ENCODE measurements at places on chromosomes 12 and 14.

- DNase-seq: no peak
Measured at GRCh38 chr12:57874166-57875108, 27.9 kb upstream of the CTDSP2 start.

GRCh38 chr14:74616507-74616906 lies 4.5 kb upstream of the LTBP2 start:
- peak; percentile 88 for DNase-seq

DNA sequence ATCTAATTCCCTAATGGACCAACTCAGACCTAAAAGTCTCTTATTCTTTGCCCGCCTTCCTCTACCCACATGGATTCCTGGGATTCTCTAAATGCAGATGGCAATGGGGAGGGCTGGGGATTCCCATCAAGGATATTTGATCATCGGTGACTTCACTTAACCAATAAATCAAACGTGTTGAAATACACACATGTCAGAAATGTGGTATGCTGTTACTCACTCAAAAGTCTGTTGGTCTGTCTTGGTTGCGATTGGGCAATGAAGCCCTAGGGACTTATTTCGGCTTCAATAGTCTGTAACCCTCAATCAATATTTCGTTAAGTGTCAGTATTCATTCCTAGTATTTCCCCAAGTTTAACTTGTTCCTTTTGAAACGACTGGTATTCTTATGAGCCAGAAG lies 117.2 kb upstream of the DIO3 start:
- DNase-seq: peak; percentile 87

DNA sequence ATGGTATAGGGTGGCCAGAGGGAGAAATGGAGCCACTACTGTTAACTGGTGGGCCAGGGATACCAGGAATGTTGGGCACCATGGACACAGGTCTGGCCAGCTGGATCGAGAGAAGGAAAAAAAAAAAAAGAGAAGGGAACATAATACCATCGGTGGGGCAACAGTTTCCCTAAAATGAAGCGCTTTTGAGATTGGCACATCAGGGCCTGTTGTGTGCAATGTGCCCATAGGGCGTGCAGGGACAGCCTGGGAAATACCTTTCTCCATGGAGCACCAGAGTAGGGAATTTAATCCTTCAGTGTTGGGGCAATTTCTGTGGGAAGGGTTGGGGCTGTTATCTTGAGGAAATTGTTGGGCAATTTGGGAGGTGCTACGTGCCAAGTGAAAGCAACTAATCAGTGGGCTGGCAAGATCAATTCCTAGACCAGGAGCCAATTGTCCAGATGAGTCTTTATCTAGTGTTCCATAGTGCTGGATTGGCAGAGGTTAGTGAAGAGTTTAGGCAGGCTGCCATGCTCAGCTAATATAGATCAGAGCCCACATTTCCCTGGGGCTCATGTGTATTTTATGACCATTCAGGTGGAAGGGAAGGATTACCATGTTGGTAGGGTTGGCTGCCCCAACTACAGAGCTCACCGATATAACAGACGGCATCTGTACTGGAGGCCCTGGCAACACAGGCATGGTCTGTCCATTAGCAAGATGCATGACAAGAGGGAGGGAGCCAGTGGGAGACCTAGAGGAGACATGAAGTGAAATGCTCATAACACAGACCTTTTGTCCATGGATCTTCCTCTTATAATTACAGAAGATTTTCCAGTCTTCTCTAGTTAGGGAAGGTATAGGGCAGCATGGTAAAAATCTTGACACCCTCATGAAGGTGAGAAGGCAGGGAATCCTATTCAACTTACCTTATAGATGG lies 25.5 kb upstream of the NPFF start:
- DNase-seq: no peak

DNA sequence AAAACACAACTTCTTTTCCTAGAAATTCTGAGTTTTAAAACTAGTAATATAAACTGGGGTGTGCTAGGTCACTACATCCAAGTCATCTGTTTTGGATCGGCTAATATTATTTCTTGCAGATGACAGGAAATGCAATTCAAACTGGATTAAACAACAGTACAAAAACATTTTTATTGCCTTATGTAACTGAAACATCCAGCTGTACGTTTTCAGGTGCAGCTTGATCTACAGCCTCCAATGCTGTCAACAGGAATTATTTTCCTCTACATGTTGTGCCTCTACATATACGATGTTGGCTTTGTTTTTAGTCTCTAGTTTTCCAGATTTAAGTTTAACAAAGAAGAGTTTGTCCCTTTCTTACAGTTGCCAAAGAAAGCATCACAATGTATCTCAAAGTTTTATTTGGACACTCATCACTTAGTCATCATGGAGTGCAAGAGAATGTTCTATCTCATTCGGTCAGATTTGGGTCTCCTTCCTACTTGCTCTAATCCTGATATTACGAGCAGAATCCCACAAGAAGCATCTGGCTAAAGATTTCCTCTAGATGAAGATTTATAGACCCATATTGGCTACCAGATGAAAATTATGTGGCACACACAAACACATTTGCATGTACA lies 326.7 kb downstream of the SLC6A15 start:
- peak; percentile 32 for DNase-seq

GRCh38 chr14:50225067-50225973 lies 6.1 kb downstream of the SOS2 start:
- DNase-seq: peak; percentile 93

DNA sequence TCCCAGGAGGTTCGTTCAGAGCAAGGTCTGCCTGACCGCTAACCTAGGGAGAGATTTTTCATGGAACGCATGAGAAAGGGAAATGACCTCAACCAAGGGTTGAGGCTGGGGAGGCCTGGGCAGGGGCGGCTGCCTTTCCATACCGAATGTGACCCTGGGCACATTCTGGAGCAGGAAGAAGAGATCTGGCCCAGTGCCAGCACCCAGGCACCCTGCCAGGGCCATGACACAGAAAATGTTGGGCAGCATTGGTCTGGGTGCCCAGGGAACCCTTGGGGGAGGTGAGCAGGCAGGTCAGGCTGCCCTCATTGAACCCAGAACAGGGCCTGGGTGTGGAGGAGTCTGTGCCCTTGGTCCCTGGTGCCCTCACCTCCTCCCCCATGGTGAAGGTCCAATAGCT lies 106.8 kb downstream of the CALM1 start:
- no peak for DNase-seq

- DNase-seq: no peak
Measured at GRCh38 chr12:20370014-20370386, 1.7 kb downstream of the PDE3A start.

GRCh38 chr12:9378430-9378835 lies 170.2 kb upstream of the PZP start:
- DNase-seq: no peak

DNA sequence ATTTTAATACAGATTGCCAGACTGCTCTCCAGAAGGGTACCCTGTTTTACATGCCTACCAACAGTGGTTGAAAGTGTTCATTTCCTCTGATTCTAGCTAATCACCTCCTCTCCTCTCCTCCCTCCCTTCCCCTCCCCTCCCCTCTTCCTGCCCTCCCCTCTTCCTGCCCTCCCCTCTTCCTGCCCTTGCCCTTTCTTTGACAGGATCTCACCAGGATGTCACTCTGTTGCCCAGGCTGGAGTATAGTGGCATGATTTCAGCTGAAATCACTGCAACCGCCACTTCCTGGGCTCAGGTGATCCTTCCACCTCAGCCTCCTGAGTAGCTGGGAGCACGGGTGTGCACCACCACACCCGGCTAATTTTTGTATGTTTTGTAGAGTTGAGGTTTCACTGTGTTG lies 24.7 kb downstream of the APAF1 start:
- no peak for DNase-seq

- peak; percentile 16 for DNase-seq
Measured at GRCh38 chr12:122308811-122309210, 42.5 kb upstream of the VPS33A start.

GRCh38 chr12:5391653-5392052 lies 40.3 kb upstream of the NTF3 start:
- peak; percentile 55 for DNase-seq

GRCh38 chr14:55699131-55700057 lies 119.4 kb downstream of the KTN1 start:
- DNase-seq: peak; percentile 63

DNA sequence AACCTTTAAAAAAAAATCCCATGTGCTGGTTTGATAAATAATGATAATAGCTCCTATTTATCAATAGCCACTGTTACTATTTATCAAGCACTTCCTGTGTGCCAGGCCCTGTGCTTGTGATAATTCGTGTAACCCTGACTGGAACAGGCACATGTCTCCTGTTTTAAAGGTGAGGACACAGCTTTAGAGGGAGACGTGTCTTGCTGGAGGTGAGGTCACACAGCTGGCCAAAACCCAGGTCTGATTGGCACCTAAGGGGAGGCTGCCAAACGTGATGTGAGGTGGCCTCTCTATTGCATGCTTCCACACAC lies 156.6 kb downstream of the VRK1 start:
- DNase-seq: no peak

DNA sequence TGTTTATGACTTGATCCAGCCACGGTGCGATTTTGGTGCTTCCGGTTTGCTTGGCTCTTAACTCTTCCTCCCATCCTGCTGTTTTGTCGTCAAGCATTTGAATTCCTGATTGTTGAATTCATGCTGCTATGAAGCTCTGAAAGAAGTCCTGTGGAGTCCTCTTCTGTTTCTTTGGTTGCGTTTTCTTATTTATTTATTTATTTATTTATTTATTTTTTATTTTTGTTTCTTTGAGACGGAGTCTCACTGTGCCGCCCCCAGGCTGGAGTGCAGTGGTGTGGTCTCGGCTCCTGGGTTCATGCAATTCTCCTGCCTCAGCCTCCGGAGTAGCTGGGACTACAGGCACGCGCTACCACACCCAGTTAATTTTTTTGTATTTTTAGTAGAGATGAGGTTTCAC lies 3.0 kb upstream of the MTA1 start:
- no peak for DNase-seq

DNA sequence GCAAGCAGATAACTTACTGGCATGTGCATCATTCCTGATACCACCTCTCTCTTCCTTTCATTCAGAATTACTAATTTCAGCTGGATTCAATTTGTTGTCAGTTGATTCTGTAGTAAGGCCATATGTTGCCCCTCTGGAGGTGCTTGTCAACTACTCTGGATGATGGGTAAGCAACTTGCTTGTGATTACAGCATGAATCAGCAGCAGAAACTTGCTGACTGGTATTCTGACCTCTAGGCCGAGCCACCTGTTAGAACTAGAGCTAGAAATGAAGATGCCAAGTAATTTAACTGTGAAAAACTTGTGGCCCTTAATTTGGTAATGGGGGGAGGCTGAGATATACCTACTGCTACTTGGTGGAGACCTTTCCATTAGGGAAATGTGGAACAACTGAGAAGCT lies 5.1 kb downstream of the RNF10 start:
- DNase-seq: peak; percentile 29

- no peak for DNase-seq
Measured at GRCh38 chr14:21923820-21924219, 250.2 kb upstream of the OR4E1 start.

- no peak for DNase-seq
Measured at GRCh38 chr12:104873374-104873773, 84.7 kb downstream of the SLC41A2 start.

DNA sequence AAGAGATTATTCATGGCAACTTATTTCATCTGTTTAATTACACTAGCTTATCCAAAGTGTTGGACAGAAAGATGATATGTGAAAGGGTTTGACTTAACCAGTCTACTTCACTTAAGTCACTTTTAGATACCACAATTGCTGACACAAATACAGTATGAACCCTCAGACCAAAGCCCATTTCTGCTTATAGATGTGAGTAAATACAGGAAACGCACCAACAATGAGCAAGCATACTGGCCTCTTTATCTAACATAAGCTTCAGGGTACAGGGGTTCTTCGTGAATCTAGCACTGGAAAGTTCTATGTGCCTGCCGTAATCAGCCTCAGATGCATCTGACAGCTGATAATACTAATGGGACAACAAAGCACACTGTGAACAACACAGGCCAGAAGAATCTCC lies 209.6 kb downstream of the MED13L start:
- no peak for DNase-seq

- peak; percentile 13 for DNase-seq
Measured at GRCh38 chr12:24378548-24379407, 429.3 kb upstream of the SOX5 start.

DNA sequence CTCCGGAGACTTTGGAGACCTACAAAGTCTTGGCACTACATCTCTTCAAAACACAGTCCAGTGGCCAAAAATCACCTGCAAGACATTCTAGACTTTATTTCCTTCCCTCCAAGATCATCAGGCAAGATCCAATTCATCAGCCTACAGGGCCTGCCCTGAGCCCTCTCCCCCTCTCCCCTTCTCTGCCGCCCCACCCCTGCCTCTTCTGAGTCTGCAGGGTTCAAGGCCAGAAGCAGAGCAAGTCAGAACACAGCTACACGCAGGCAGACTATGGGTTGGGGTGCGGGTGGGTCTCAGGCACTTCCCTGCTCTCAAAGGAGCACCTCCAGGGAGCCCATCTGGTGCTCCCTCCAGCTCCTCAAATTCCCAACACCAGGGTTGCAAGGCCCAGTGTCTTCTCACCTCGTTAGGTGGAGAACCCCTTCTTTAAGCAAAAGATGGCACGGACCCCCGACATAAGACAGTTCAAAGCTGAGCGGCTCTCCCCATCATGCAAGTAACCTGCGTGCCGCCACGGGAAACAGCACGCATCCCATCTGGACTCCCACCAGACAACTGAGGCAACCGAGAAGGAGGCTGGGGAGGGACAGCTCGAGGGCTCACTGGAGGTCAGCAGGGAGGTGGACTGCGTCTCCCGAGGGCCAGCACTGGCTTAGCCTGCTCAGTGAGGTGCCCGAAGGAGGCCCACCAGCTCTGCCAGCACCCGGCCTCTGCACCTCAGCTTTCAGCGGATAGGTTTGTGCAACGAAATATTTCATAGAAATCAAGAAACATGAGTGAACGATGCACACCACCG lies 5.6 kb upstream of the INF2 start:
- no peak for DNase-seq

GRCh38 chr12:3510597-3510996 lies 19.6 kb downstream of the PRMT8 start:
- no peak for DNase-seq

GRCh38 chr14:102348376-102348775 lies 14.3 kb downstream of the CINP start:
- no peak for DNase-seq

DNA sequence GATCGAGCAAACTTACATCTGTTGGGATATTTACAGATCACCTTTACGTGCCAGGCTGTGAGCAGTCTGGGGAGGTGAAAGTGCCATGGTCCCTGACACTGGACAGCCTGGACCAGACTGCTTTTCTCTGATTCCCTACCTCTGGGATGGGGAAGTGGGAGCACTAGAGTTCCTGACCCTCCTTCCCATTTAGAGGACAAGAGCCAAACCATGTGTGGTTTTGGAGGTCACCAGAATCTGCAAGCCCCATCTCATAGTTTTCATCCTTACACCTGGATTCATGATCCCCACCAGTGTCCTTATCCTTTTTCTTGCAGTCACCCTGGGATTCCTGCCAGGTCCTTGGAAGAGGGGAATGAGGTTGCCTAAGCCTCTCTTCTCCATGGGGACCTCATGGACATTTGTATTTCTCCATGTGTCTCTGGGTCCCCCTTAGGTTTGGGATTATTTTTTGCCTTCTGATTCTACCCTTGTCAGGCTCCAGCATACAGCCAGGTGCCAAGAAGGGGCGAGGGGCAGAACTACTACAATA lies 1.5 kb upstream of the WNT10B start:
- no peak for DNase-seq

- DNase-seq: no peak
Measured at GRCh38 chr12:125187148-125187745, 122.0 kb downstream of the AACS start.

- DNase-seq: no peak
Measured at GRCh38 chr12:110073049-110073831, 24.9 kb upstream of the C12orf76 start.

- no peak for DNase-seq
Measured at GRCh38 chr14:101350021-101350420, 211.3 kb upstream of the DIO3 start.
